ENCODE measurements at places on chromosomes 4 and X.

DNA sequence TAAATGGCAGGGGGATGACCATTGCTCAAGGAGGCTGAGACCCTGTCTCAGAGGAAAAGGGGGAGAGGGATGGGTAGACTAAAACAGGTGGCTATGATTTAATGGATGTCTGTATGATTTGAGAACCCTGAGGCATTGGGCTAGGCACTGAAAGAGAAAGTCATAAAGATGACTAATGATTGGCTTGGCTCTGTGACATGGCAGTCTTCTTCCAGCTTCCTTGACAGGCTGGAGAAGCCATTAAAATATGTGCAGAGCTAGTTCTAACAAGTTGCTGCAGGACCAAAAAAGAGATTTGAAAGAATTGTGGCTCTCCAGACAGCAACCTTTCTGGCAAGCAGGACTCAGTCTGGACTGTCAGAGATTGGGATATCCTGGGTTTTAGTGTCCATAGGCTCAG lies 53.6 kb downstream of the AMER1 start:
- DNase-seq = no peak

- DNase-seq = no peak
Observed at GRCh38 chr4:142696334-142697122, 149.6 kb downstream of the INPP4B start.

- peak; percentile 61 for DNase-seq
Observed at GRCh38 chr4:8079031-8079885, 79.4 kb downstream of the ABLIM2 start.

DNA sequence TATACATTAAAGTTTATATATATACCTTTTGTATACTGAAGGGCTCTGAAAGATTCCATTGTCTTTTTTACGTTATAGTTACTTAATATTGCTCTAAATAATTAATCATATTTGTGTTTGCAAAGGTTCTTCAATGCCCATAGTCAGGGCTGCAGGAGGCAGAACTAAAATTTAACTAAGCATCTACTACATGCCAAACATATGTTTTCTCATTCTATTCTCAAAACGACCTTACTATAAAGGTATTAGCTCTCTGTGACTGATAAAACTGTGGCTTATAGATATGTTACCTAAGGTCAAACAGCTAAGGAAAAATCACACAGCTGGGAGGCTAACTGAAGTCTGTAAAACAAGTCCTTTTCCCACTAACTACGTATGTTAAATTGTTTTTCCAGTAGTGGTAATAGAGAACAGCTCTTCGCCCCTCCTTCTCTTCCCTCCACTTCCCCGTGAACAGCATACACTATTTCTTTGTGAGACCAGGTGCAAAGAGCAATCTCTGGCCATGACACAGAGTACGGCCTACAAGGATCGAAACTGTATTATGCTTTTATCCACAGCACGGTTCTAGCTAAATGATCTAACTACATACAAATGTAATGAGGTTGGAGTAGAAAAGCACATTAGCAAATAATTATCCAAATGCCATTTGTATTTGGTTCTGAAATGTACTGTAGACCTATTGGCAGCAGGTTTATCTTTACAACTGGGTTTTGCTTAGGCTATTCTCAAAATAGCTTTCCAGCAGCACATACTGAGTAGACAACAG lies 1.7 kb downstream of the CNOT6L start:
- DNase-seq = no peak

DNA sequence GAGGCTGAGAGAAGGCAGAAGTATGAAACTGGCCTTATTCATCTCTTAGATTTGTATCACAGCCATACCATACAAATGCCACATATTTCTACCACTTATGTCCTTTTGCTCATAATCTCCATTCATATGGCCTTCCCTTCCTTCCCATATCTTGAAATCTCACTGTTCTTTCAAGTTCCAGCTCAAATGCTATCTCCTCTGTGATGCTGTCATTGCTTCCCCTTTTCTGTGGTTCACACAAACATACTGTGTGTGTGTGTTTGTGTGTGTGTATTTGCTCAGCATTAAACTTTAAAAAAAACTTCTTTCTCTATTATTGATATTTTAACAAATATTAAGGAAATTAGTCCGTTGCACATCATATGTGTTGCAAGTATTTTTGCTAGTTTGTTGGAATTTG lies 26.7 kb downstream of the PHKA1 start:
- DNase-seq = no peak

Data from brain (organoid and tissue), 16 donors.